ENCODE measurements at places on chromosomes 12 and 14.
A peak's percentile ranks its signal among the peaks of the same experiment; 100 is the strongest.

- DNase-seq: no peak
Measured at GRCh38 chr14:59510001-59510400, 25.7 kb downstream of the JKAMP start.

GRCh38 chr14:53380867-53381225 lies 227.7 kb upstream of the DDHD1 start:
- no peak for DNase-seq

DNA sequence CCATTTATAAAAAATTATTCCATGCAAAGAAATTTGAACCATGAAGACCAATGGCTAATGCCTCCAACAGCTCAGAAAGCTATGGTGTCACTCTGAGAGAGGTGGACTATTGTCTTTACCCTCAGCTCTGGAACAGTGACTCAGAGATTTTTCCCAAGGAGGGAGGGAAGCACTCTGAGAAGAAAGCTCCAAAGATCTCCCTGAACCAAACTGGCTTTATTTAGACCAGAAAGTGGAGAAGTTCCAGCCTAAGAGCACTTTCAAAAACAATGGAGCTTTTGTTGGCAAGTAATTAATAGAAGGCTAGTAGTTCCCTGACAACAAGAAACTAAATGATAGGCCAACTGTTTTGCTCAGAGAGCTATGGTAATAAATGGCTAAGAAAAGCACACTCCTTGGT lies 599.9 kb upstream of the MDGA2 start:
- no peak for DNase-seq

GRCh38 chr12:53495903-53496751 lies 3.1 kb downstream of the MAP3K12 start:
- DNase-seq: peak; percentile 95

GRCh38 chr12:835754-836518 lies 83.6 kb downstream of the WNK1 start:
- DNase-seq: no peak

GRCh38 chr14:50545618-50546017 lies 13.2 kb upstream of the MAP4K5 start:
- peak; percentile 11 for DNase-seq

- peak; percentile 35 for DNase-seq
Measured at GRCh38 chr14:89240414-89240813, 176.6 kb downstream of the FOXN3 start.

- DNase-seq: no peak
Measured at GRCh38 chr12:11150832-11151231, 16.4 kb upstream of the TAS2R30 start.

- DNase-seq: no peak
Measured at GRCh38 chr12:83198291-83199015, 511.7 kb downstream of the TMTC2 start.

DNA sequence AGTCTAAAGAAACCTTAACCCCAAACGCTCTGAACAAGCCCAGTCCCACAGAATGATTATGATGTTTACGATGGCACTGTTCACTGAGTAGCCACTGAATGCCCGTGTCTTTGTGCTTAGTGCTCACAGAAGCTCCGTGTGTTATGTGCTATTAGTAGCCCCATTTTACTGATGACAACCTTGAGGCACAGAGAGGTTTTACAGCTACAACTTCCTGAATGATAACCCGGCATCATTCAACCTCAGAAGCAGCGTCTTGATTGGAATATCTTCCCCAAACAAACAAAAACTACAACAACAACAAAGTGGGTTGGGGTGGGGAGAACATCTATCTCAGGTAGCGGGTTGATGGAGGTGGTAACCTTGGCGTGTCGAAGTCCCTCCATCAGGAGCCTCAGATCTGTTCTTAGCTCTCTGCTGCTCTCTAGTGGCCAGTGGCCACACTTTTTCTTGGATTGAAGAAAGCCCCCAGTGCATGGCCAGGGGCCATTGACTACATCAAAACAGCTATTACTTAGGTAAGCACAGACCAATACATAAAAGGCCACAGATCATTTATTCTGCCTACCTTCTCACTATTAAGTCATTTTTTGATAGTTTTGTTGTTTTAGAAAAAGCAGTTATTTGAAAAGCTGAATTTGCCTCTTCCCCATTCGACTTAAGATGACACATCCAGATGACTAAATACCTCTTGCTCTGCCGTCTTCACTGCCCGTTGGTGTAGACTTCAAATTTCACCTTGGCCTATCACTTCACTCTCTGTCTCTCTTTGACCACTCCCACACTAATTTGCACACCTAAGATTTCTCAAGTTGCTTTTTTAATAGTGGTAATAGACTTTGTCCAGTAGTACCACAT lies 376.9 kb downstream of the GALC start:
- peak; percentile 40 for DNase-seq

- peak; percentile 69 for DNase-seq
Measured at GRCh38 chr14:69643430-69644200, 32.2 kb downstream of the SUSD6 start.

- DNase-seq: no peak
Measured at GRCh38 chr14:75589931-75590330, 11.5 kb downstream of the FLVCR2 start.

DNA sequence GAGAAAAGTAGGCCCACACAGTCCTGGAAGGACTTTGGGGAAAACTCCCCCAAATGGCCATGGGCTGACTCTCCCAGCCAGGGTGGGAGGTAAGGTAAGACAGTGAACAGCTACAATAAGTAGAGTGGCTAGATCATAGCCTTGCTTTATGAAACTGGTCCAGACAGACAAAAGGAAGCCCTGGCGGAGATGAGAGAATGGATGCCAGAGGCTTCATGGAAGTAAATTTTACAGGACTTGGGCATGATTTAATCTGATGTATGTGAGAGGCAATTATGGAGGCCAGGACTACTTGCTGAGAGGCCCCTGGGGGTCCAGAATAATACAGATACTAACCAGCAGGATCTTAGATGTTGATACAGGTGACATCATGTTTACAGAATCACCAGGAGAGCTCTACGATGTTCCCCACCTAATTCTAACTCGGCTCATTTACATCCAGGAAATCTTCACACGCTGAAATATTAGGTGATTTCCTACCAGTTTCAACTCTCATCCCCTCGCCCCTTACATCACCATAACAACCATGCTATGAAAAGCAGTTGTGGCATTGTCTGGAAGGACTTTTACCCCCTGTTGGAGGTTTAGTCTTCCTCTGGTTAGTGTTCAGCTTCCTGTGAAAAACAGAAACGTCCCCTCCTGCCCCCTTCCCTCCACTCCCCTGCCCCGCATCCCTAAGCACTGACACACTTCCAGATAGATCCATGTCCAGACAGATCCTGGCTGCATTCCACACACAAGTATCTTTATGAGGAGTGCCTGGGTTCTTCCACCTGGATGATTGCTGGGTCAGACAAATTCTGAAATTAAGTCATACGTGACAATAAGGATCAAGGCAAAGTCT lies 39.5 kb upstream of the NT5DC3 start:
- peak; percentile 26 for DNase-seq

DNA sequence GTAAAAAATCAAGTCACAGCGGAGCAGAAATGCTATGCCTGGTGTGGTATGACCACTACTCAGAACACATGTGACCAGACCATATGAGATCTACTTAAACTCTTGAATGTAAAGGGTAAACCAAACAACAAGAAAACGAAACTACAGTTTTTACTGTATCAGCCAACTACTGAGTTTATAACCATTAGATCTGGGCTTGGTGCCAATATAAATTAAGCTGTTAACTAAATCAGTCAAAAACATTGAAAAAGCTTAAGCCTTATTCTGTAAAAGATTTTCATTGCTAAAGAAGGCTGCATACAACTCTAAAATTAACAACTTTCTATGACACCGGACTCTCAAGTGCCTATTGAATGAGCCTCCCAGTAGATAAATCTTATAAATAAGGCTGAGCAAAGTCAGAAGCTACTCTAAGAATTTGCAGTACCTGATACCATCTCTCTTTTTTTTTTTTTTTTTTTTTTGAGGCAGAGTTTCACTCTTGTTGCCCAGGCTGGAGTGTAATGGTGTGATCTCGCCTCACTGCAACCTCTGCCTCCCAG lies 35.4 kb downstream of the SPTLC2 start:
- peak; percentile 84 for DNase-seq

DNA sequence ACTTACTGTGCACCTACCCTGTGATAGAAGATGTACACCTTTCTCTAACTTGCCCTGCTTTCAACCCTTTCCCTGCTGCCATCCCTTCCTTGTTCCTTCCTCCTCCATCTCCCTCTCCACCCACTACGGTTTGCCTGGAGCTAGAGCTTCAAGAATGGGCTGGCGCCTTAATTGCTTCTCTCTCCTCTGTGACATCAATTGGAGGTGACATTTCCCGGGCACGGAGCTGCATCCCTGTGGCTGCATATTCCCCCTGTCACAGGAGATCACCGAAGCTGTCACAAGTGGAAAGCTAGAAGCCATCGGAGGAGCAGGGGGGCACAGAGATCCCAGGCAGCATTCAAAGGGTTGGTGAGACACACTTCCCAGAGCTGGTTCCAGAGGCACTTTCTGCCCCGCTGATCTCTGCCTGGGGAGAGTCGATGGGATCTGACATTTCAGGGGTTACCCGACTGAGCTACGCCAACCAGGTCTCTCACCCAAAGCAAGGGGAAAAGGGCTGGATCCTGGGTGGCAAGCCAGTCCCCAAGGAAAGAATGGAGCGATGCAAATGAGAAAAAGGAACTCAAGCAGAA lies 604.9 kb downstream of the MED13L start:
- no peak for DNase-seq

DNA sequence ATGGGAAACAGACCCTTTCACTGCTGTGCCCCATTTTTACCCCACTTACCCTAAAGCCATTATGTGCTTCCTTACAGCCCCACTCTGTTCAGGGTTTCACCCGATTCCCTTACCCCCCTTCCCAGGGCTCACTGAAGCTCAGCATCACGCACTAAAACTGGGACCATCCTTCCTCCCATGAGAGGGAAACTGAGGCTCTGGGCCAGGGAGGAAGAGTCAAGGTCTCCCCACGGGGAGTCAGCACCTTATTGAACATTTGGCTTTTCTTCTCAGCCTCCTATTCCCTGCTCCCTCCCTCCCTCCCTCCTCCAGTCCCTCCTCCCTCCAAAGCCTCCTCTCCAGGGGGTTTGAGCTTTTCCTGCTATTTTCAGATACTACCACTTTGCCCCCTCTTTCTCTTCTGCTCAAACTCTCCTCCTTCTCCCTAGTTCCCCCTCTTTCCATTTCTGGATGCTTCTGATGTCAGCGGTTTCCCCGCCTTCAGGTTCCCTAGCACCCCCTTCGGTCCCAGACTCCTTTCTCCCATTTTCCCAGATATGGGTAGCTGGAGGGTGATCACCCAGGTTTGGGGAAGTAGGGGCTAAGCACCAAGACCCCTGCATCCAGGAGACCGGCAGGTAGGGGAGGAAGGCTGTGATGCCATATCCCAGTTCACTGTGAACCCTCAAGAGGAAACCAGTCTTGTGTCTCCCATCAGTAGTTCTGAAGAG lies 960 bp downstream of the GPR162 start:
- DNase-seq: no peak

DNA sequence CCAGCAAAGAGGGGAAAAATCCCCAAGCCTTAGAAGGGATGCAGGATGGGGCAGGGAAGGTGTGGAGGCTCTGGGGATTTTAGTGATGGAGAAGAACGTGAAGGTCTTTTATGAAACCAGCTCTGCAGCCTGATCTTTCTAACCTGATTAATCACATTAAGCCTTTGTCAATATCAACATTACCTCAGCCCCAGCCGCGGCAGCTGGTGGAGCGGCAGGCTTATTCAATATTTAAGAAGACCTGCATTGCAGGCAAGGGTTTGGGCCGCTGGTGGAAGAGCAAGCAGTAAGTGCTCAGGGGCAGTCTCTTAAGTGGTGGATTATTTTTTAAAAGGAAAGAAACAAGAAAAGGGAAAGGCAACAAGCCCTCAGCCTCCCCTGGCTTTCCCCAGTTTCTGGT lies 16.6 kb downstream of the RPH3A start:
- no peak for DNase-seq

DNA sequence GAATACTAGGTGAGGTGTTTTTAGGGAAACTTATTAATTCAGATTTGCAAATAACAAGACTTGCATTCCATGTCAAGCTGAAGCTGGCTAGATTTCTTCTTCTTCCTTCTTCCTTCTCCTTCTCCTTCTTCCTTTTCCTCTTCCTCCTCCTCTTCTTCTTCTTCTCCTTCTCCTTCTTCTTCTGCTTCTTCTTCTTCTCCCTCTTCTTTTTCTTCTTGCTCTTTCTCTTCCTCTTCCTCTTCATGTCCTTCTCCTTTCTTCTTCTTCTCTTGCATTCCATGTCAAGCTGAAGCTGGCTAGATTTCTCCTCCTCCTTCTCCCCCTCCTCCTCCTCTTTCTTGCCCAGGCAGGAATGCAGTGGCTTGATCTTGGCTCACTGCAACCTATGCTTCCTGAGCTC lies 297.8 kb downstream of the PRKD1 start:
- DNase-seq: no peak

GRCh38 chr14:42370056-42370455 lies 763.4 kb downstream of the LRFN5 start:
- DNase-seq: no peak
